ENCODE measurements at places on chromosomes 12 and 14. TPM values are rescaled to one million over a fixed set of nuclear protein-coding genes. Genes with fewer than 3 reads are reported as not detected.

Gene GMFB
- total RNA-seq, result 39.0 TPM

Gene GYS2
- not detected for total RNA-seq

Gene PRPF40B
- 8.9 TPM for total RNA-seq

Gene GALNT9
- 0.29 TPM for total RNA-seq

Gene SOCS4
- 25.3 TPM for total RNA-seq

Gene TMEM229B
- 0.93 TPM for total RNA-seq

Gene DNAJC22
- total RNA-seq, result not detected

DNA sequence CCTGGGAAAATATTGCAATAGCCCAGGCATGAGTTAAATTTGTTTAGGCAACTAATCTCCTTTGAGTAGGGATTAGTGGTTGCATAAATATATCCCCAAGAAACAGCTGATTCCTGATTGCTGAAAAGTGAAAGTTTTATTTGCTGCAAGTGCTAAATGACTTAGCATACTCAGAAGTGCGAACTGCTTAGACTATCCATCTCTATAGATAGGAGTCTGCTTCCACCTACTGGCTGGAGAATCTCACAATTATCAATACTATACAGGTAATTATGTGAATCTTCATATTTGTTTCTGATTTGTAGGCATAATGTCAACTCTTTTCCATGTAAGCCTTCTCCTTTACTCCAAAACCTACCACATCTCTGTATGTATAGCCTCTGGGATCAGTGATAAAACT is 12.0 kb upstream of the SLCO1B3 start:
- H3K36me3 ChIP-seq, result no peaks in the 10 kb centered on the region
- no peaks in the 10 kb centered on the region for H3K4me1 ChIP-seq
- no peaks in the 10 kb centered on the region for H3K27me3 ChIP-seq
- no peak overlapping the region for H3K4me3 ChIP-seq
- no peak overlapping the region for H3K27ac ChIP-seq
- DNase-seq, result no peak

DNA sequence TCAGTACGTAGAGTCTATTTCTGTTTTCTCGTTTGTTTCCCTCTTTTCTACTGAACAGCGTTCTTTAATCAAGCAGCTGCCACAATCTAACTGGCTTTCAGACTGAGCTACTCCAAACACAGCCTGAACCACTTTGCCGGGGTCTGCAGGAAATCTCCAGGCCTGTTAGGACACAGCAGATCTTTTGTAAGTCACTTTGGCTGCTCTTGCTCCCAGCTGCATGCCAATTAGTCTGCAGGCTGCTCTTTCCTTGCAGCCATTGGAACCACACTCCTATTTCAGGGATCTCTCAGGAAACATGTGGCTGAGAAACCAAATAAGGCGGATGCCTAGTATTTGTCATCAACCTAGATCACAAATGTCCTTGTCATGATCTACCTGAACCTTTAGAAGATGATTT is 73.6 kb downstream of the TMTC1 start:
- no peak for DNase-seq
- no peaks in the 10 kb centered on the region for H3K4me1 ChIP-seq
- H3K36me3 ChIP-seq, result no peaks in the 10 kb centered on the region
- H3K4me3 ChIP-seq, result no peak overlapping the region
- no peaks in the 10 kb centered on the region for H3K27me3 ChIP-seq

GRCh38 chr14:35854696-35855270 is 28.6 kb downstream of the BRMS1L start:
- H3K4me1 ChIP-seq, result no peaks in the 10 kb centered on the region
- H3K4me3 ChIP-seq, result no peak overlapping the region
- H3K27ac ChIP-seq, result no peak overlapping the region
- H3K36me3 ChIP-seq, result peaks cover 28% of the 10 kb centered on the region
- no peaks in the 10 kb centered on the region for H3K27me3 ChIP-seq

DNA sequence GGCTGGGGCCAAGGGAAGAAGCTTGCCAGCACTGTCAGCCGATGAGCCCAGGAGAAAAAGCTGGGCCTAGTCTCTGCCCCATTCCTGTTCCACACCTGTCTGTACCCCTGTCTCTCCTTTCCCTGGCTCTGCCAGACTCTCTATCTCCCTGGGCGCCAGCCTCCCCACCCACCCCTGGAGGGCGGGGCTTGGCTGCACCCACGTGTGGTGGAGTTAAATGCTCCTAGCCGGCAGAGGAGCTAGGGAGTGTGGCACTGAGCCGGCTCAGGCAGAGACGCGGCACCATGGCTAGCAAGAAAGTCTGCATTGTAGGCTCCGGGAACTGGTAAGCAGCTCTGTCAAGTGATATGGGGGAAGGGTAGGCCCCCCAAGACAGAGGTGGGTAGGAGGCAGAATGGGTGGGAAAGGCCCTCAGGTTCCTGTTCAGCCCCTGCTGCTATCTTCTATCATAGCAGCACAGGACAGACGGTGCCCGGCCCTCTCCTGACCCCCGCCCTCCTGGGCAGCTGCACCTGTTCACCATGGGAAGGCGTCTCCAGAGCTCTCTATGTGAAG is at the start of gene GPD1:
TSS of gene GPD1 (plus strand) at position 242 of the 555 bp plus-strand sequence. CDS start at position 285, 43 bp downstream.
- H3K27ac ChIP-seq, result no peak within 1 kb of the TSS
- H3K36me3 ChIP-seq, result peaks cover 15% of the 10 kb centered on the region
- H3K27me3 ChIP-seq, result no peaks in the 10 kb centered on the region
- H3K4me3 ChIP-seq, result no peak within 1 kb of the TSS
- peak; percentile 45 for DNase-seq

GRCh38 chr12:52496054-52496453 is 3.0 kb upstream of the KRT6A start:
- H3K27ac ChIP-seq, result no peak overlapping the region
- no peak overlapping the region for H3K4me3 ChIP-seq
- H3K27me3 ChIP-seq, result peaks cover 13% of the 10 kb centered on the region
- H3K4me1 ChIP-seq, result no peaks in the 10 kb centered on the region

DNA sequence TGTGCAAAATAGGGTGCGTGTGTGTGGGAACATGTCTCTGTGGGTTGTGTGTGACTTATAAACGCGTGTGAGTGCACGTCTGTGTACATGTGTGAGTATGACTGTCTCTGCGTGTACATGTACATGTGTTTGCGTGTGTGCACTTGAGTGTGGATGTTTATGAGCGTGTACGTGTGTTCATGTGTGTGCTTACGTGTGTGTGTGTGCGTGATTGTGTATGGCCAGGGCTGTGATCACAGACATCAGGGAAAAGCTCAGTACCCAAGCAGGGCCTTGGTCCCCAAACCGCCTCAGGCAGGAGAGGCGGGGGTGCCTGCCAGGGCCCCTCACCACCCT is 326.3 kb upstream of the DIO3 start:
- no peak for DNase-seq
- H3K4me3 ChIP-seq, result no peak overlapping the region
- H3K27me3 ChIP-seq, result peaks cover 5% of the 10 kb centered on the region
- H3K4me1 ChIP-seq, result no peaks in the 10 kb centered on the region
- H3K27ac ChIP-seq, result no peak overlapping the region

DNA sequence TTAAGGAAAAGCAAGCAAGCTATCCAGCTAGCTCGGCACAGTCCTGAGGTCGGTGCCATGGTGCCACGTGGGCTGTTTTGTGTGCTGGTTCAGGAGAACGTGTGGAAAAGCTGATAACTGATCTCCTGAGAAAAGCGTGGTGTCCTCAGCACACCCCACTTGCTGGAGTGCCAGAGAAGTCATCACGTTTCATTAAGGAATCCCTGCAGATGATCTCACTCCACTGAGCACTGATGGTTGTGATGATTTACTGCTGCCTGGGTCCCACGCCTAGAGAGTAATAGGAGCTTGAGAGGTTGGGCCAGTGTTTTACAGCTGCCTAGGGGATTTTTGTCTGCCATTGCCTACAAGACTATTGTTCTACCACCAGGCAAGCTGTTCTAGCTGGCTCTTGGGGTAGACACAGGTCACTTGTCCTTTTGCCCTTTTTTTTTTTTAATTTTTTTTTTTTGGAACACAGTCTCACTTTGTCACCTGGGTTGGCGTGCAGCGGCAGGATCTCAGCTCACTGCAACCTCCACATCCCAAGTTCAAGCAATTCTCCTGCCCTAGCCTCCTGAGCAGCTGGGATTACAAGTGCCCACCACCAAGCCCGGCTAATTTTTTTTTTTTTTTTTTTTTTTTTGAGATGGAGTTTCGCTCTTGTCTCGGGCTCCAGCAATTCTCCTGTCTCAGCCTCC is 42.3 kb upstream of the EVL start:
- H3K4me3 ChIP-seq, result no peak overlapping the region
- no peaks in the 10 kb centered on the region for H3K36me3 ChIP-seq
- H3K27me3 ChIP-seq, result no peaks in the 10 kb centered on the region
- no peak overlapping the region for H3K27ac ChIP-seq

DNA sequence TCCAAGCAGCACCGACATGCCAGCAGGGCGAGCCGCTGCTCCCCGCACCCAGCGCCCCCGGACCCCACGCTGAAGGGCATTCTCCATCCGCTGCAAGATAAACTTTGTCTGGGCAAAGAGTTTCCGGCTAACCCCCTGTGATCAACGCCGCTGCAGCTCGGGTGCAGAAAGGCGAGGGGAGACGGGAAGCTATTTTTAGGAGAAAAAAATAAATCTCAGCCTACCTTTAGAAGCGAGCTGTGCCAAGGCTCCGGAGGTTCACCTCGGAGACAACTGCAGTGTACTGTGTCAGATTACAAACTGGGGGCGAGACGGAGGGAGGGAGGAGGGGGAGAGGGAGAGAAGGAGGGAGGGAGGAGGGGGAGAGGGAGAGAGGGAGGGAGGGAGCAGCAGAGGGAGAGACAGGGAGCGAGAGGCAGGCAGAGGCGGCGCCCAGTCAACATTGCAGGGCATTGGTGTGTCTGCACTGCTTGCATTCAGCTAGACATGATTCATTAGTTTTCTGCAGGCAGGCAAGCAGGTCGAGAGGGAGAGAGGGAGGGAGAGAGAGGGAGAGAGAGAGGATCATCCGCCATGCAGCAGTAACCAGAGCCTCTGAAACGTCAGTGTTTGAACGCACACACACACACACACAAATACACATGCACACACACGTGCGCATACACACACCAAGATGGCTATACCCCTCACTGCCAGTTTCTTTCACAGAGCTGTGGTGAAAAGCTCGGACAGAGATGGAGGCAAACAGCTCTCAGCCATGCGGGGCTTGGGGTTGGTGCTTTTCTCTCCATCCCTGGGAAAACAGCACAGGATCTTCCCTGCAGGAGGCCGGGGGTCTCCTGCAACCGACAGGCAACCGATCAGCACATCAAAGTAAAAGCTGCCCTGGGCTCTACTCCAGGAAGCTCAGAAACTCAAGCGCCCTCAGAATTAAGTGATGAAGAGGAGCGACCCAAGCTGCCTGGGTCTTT is at the start of gene RIMBP2:
TSS of gene RIMBP2 (minus strand) at position 302 of the 971 bp plus-strand sequence. CDS start 237,286 bp downstream, outside the sequence.
- no peak within 1 kb of the TSS for H3K27ac ChIP-seq
- H3K4me3 ChIP-seq, result no peak within 1 kb of the TSS
- H3K27me3 ChIP-seq, result peaks cover 41% of the 10 kb centered on the region
- DNase-seq, result no peak
- peaks cover 5% of the 10 kb centered on the region for H3K4me1 ChIP-seq

GRCh38 chr14:67571275-67571990 is 28.6 kb downstream of the PIGH start:
- H3K27me3 ChIP-seq, result peaks cover 2% of the 10 kb centered on the region
- peak; percentile 78 for DNase-seq
- H3K4me1 ChIP-seq, result no peaks in the 10 kb centered on the region
- no peaks in the 10 kb centered on the region for H3K36me3 ChIP-seq
- H3K4me3 ChIP-seq, result no peak overlapping the region
